Dorsolateral prefrontal cortex (tissue), 122 donors: ENCODE measurements at places on chromosomes 1 and 21. TPM values are rescaled to one million over a fixed set of nuclear protein-coding genes. Genes with fewer than 3 reads are reported as not detected.

DNA sequence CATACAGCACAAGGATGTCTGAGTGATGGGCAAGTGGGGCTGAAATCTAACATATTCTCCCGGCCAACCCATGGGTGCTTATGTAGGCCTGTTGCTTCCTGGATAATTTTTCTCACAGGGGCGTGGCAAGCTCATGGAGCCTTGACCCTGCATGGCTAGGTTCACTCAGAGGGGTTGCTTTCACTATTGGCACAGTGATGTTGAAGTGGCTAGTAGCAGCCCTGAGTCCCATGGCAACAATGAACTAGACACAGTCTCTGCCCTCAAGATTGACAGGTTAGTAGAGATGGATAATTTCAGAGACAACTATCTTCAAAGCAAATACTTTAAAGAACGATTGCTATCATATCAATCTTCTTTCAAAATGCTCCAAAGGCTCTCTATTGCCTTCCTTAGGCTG lies 6.5 kb upstream of the MAB21L3 start:
- DNase-seq = no peak

DNA sequence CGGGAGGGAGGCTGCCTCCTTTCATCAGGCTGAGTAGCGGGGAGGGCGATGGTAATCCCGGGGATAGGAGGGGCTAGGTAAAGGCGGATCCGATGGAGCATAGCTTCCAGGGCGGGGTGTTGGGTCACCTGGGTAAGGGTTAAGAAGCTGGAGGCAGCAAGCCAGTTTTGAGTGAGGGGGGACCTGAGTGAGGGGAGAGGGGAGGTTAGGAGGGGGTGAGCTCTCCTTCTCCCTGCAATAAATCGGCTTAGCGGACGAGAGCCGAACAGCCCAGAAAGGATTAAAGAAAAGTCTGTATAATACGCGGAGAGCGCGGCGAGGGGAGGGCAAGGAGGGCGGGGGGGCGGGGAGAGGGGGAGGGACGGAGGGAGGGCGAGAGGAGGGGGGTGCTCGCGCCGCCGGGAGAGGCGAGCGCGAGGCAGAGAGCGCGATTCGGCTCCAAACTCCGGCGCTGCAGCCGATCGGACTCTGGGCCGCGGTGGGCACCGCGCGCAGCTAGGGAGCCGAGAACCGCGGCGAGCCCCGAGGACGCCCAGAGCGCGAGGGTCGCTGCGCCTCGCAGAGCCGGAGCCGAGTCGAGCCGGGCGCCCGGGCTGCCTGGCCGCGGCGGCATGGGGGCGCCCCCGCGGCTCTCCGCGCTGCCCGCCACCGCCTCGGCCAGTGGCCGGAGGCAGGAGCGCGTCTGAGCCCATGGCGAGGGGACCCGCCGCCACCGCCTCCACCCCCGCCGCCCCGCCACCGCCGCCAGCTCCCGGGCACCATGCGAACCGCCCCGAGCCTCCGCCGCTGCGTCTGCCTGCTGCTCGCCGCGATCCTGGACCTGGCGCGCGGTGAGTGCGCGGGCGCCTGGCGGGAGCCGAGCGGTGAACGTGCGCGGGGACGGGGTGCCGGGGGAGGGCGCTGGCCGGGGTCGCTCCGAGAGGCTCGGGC lies at the start of gene IGSF21:
Gene IGSF21 (plus strand): TSS at position 430 of the 930 bp plus-strand sequence. CDS start 331 bp downstream, at position 761.
- no peak for DNase-seq

DNA sequence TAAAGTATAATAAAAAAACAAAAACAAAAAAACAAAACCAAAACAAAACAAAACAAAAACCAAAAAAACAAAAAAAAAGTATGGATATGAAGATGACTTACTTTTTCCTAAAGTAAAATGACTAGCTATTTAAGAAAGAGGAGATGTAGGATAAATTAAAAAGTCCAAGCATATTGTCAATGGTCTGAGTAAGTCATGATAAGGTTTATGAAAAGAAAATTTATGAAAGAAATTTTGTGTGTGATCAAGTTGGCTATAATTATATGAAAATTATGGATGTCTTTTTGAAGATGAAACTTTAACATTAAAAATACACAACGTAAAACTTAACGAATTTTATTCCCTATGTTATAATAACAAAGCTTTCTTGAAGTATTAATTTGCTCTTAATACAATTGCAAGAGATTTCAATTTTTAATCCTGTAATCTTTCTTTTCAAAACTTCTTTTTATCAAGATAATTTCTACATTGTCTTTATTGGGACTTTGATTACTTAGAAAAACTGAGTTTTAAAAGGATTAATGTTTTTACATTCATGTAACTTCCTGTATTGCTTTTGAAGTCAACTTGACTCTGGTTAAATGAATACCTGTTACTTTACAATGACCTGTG lies 200.9 kb upstream of the IVNS1ABP start:
- no peak for DNase-seq

DNA sequence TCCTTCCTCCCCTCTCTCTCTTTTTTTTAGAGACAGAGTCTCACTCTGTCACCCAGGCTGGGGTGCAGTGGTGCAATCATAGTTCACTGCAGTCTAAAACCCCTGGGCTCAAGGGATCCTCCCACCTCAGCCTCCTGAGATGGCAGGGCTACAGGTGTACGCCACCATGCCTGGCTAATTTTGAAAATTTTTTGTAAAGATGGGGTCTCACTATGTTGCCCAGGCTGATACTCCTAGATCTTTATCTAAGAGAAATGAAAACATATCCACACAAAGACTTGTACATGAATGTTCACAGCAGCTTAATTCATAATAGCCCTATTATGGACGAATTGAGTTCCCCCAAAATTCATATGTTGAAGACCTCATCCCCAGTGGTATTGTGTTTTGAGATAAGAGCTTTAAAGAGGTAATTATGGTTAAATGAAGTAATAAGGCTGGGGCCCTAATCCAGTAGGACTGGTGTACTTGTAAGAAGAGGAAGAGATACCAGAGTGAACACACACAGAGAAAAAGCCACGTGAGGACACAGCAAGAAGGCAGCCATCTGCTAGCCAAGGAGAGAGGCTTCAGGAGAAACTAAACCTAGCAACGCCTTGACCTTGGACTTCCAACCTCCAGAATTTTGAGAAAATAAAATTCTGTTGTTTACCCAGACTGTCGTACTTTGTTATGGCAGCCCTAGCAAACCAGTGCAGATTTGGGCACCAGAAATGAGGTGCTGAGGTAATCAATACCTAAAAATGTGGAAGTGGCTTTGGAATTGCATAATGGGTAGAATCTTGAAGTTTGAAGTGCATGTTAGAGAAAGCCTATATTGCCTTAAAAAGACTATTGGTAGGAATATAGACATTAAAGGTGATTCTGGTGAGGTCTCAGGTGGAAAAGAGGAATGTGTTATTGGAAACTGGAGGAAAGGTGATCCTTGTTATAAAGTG lies 13.2 kb downstream of the IFNLR1 start:
- no peak for DNase-seq

GRCh38 chr1:118366286-118366685 lies 181.3 kb upstream of the SPAG17 start:
- no peak for DNase-seq

DNA sequence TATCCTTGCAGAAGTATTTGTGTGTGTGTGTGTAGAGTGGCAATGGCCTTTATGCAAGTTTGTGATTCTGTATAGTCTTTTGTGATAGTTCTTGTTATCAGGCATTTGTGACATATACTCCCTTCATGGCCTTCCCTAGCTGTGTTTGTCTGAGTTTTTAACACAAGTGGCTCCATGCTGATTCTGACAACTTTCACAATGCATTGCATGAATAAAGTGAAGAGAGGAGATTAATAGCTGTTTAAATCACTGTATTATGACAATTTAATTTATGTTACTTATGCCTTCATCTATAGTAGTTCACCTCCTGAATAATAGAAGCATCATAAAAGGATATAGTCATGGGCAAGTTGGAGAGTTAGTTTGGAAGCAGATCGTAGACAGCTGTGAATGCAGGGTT lies 17.2 kb upstream of the MCOLN3 start:
- DNase-seq = no peak

Gene CDC42
- 146 TPM for total RNA-seq

Gene SLC5A9
- total RNA-seq = not detected

Gene KRTAP6-3
- not detected for total RNA-seq

Gene SZT2
- 89.6 TPM for total RNA-seq

Gene TMEM200B
- 1.3 TPM for total RNA-seq

Gene RHOU
- total RNA-seq = 44.9 TPM
